ENCODE measurements at places on chromosomes 7 and 10.

- no peak for DNase-seq
Observed at GRCh38 chr7:76383089-76383944, 24.5 kb upstream of the YWHAG start.

DNA sequence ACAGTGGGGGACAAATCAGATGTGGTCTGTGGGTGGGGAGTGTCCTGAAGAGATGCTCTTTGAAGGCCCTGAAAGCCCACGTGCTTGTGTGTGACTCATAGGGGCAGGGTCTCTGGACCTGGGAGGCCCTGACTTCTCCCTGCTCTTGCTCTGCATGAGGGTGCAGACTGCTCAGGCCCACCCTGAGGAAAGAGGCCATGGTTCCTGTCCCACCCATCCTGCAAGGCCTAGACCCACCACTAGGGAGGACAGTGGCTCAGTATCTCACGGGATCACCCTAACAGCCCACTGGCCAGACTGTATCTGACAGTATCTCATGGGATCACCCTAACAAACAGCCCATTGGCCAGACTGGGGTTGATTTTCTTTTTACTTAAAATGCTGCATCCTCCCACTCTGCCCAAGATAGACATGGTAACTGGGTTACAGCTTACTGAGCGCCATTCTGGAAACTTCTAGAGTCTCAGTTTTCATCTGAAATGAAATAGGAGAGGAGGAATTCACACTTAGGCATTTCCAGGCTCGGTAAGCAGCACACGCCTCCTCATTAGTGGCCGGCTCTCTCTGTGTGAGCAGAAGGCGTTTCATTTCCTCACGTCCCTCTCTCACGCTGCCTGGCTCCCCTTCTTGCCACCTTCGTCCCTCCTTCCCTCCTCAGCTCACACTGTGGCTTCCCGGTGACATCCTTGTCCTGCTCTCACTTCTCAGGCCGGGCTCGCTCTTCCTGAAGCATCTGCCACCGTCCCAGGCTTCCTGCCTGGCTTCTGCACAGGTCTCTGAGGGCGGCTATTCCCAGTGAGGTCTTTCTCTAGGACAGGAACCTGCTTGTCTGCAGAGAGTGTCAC, 242.6 kb downstream of the GLRX3 start:
- DNase-seq, result no peak

DNA sequence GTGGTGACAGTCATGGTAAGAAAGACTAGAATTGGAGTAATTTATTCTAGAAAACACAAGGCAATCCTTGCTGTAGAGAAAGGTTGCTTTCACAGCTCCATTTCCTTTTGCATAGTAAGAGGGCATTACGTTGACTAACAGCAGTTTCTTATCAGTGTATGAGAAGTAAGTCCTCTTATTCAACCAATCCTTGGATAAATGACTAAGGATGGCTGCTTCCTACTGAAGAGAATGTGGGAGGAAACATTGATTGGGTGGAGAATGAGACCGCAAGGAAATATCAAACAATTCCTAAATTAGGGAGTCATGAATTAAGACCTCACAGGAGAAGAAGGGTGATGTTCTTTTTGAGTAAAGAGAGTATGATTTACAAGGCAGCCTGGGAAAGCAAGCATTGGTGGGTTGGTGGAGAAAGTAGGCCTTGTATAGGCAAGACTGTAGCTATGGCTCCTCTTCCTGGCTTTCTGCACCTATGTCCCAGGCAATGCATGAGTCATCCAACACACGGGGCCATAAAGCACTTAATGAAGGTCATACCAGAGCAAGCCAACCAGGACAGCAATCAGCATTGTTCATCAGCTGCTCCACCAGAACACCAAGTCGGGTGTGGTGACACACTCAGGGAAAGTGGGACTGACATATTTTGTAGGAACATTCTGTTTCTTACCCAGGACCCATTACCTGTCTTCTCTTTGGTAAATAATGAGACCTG, 5.6 kb downstream of the MGAM start:
- no peak for DNase-seq

- no peak for DNase-seq
Observed at GRCh38 chr7:11811709-11812108, 20.3 kb downstream of the THSD7A start.

All from IMR-90 (cell line).